ENCODE measurements at places on chromosomes 1 and 21. TPM values are rescaled to one million over a fixed set of nuclear protein-coding genes. Genes with fewer than 3 reads are reported as not detected.

GRCh38 chr1:206013026-206013795 is 10.0 kb upstream of the RAB7B start:
- peak; percentile 44 for DNase-seq

ETV3 gene
- 19.1 TPM for total RNA-seq

DNA sequence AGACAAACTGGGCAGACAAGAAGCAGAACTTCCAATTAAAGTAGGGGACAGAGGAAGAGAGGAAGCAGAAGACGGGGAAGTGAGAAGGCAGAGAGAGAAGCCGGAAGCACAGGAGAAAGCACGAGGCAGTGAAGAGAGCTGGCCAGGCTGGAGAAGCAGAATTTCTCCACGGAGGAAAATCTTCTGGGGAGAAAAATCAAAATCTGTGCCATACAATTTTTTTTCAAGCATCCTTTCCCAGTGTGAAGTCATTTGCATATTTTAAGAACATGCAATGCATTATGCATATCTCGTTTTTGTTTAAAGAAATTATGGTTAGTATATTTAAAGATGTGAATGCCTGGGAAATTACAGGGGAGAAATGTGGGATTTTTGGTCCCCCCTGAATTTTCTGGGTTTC is 7.3 kb upstream of the CAMK2N1 start:
- DNase-seq, result no peak

DNA sequence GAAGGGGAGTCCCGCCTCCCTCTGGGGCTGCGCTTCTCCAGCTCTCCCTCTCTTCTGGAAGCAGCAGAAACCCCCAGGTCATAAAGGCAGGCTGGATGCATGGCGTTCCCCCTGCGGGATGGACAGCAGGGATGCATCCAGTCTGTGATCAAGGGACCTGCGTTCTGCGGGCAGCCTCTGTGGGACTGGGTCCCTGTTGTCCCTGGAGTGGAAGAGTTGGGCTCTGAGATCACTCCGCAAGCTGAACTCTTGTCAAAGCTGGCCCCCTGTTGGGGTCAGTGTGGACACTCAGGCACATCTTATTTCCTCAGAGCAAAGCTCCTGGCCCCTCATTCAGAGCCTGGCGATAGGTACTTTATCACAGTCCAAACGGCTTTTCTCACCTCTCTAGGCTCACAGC is 341.2 kb downstream of the PTPRU start:
- DNase-seq, result no peak

GRCh38 chr1:192941722-192942411 is 117.3 kb downstream of the UCHL5 start:
- DNase-seq, result no peak

DNA sequence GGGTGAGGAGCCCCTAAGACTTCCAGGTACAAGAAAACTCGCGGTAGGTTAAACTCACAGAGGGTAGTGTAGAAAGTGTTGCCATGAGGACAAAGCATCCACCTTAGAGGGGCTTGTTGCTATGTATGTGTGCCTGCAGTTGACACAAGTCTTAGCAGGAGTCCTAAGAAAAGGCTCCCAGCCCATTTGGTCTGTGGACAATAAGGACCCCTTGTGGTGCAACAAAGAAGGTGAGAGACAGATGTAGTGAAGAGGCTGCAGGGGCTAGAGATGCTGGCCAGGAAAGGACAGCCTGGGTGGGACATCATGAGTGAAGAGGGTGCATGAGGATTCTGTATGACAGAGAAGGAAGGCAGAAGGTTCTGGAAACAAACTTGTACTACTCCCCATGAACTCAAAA is 36.3 kb upstream of the IL10 start:
- DNase-seq, result peak; percentile 19

DNA sequence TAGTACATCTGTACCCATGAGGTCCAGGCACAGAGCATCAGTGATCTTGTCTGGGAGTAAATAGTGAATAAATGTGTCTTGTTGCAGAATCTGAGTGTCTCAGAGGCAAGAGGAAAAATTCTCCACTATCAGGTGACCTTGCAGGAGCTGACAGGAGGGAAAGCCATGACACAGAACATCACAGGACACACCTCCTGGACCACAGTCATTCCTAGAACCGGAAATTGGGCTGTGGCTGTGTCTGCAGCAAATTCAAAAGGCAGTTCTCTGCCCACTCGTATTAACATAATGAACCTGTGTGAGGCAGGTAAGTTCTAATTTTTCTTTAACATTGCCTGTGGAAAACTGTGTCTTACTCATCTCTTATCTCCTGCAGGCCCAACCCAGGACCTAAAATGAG is 43.1 kb downstream of the IL12RB2 start:
- no peak for DNase-seq

GRCh38 chr21:37232274-37233018 is 34.7 kb downstream of the VPS26C start:
- DNase-seq, result no peak

GRCh38 chr1:96362623-96363022 is 359.0 kb upstream of the PTBP2 start:
- peak; percentile 84 for DNase-seq

DNA sequence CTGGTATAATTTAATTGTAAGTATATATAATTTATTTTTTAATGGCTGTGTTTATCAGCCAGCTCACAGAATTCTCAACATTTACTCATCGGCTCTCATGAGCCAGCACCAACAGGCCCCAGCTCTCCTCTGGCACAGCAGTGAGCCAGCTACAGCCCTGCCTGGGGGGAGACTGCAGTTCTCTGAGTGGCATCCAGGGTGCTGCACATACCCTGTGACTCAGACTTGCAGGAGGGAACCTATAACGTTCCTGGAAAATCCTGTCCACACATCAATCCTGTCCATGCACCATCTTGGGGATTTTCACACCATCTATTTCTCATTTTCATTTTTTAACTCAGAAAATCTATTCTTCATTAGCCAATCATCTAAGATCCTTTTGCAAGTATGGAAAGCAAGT is 36.5 kb downstream of the FHAD1 start:
- no peak for DNase-seq

GRCh38 chr1:54403808-54404261 is 2.4 kb downstream of the SSBP3 start:
- peak; percentile 48 for DNase-seq

DNA sequence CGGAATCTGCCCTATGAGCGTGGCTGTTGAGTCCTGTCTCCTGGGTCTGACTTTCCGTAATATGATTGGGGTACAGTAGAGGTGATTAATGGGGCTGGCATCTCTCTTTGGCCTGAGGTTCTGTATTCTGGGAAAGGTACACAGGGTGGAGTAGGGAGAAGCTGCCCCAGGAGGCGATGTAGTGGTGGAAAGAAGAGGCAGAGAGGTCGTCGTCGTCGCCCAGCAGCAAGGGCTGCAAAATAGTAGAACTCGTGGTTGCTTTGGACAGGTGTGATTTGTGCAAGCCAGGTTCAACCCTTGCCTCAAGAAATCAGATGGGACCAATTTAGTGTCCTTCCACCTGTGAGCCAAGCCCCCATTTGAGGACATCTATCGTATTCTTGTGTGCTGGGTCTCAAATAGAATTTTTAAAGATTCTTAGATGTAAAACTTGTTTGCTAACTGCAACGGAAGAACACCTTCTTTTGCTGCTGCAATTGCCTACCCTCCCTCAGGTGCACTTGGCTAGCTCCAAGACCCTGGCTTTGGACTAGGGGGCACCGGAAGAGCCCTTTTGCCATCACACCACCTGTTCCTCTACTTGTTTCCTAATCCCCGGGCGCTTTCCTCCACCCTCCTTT is 1.3 kb upstream of the HMGN2 start:
- no peak for DNase-seq

GRCh38 chr1:1867164-1867563 is 23.7 kb downstream of the GNB1 start:
- DNase-seq, result no peak

DNA sequence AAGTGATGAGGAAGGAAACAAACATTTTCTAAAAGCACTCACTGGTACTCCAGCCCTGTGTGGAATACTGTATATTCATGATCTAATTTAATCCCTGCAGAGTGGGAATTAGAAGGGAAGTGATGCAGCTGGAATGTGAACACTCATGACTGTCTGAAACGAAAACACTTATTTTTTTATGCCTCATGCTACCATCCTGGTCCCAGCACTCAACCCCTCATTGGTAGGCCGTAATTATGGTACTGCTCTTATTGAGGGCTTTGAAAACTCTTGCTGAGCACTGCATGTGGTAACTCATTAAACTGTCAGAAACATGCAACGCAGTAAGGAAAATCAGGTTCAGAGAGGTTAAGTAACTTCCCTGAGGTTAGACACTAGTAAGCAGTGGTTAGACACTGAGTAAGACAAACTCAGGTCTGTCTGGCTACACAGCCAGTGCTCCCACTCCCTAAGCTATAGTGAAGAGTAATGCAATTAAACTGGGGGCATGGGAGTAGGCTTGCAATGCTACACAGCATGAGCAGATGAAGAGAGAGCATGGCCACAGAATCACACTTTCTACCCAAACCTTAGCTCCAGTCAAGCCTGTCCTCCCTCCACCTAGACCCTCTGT is 17.3 kb upstream of the TNFSF4 start:
- DNase-seq, result no peak

DNA sequence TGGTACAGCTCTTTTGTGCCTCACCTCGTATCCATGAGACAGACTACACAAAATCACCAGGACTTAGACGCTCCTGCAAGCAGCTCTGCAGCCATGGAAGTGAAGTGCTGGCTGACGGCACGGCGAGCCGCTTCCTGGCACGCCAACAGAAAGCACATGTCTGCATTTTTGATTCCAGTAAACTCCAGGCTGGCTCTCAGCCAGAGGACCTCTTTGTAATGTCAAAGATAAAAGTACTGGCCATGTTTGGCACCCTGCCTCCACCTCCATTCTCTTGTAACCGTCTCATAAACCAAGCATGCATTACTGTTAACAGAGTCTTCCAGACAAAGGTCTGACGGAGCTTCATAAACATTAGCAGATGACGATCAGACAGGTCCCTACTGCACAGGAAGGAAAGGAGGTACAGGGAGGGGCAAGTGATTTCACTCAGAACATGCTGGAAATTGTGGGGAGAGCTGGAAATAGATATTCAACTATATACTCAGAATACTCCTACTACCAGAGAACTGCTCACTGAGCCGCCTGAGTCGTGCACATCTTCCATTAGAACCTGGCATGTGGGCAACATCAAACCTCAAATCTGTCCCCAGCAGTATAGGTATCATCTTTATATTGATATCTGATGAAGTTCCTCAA is 632.0 kb downstream of the SMYD3 start:
- peak; percentile 95 for DNase-seq

GRCh38 chr1:222880587-222880986 is 65.7 kb downstream of the DISP1 start:
- DNase-seq, result peak; percentile 11

IL20 gene
- total RNA-seq, result not detected

GRCh38 chr1:150557813-150558212 is 8.6 kb downstream of the ADAMTSL4 start:
- DNase-seq, result peak; percentile 4

DNA sequence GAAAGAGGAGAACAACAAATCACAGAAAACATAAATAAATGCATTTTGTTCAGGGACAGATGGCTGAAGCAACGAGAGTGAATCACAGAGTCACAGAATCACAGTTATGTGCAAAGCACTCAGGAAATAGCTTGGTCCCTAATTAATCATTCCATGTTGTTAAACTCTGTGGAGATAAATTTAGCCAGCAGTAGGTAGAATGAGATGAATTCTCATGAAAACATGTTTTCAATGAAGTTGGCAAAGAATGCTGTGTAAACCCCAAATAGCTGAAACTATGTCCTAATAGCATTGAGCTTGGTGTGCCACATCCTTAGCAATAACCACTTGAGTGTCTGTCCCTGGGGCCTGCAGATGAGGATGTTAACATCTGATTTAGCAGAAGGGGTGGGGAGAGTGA is 20.4 kb downstream of the LEPR start:
- DNase-seq, result no peak

EXO1 gene
- total RNA-seq, result 17.6 TPM

DNA sequence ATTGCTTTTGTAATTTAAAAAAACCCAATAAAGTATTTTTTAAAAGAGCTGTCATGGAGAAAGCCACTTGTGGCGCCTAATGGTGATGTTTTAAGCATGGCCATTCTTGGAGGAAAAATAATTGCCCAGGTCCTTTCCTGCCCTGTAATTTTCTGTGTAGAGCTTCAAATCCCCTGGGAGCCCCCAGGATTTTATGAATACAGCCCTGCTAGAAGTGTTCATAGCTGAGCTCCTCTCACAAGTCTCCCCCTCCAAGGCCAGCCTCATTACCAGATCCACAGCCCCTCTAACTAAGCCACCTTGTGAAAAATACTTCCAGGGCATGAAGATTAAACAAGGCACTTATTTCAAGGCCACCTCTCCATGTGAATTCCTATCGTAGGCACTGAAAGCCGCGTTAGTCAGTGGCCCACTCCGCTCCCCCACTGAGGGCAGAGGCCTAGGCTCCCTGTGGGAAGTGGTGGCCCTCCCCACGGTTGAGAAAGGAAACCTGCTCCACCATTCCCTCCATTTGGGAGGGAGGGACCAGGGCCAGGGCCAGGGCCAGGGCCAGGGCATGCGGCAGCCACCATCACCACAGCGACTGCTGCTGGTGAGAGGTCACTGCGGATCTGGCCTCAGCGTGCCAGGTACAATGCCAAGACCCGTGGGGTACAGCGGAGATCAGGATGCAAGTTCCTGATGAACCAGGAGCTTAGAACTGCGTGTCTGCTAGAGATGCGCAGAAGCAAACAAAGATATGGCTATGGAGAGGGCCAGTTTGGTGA is 83.1 kb downstream of the KCNN3 start:
- no peak for DNase-seq

SIM2 gene
- total RNA-seq, result 0.05 TPM

SPATA46 gene
- total RNA-seq, result not detected

SLC1A7 gene
- total RNA-seq, result not detected

C8B gene
- total RNA-seq, result not detected

- no peak for DNase-seq
Measured at GRCh38 chr1:82197606-82198005, 396.9 kb downstream of the ADGRL2 start.

DNA sequence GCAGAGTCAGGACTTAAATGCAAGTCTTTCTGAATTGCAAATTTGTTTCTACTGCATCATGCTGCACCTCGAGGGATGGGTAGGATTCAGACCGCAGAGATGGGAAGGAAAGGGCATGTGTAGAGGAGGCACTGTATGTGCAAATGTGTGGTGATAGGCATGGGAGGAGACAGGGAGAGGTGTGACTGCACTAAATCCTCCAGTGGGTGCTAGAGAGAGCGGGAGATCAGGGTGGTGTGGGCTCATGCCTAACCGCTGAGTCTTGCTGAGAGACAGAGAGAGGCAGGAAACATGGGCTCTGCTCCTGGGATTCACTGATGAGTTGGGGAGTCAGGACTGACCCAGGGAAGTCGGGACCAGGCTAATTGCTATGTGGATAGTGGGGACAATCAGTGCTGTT is 61.1 kb downstream of the PTPRU start:
- DNase-seq, result no peak

DNA sequence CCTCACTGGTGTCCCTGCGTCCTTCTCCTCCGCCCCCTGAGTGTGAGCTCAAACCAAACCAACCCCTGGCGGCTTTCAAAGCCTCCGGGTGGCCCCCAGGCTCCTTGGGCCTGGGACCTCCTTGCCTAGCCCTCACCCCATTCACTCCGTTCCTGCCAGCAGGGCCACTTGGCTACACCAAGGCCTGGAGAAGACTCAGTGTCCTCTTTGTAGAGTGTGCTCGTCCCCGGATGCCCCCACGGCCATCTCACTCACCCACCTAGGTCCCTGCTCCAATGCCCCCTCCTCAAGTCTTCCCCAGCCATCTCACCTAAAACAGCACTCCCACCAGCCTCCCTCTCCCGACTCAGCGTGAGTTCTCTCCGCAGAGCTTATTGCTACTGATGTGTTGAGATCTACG is 7.2 kb upstream of the CCDC27 start:
- DNase-seq, result no peak
